HS-27A (cell line): ENCODE measurements at places on chromosomes 1 and 21.

GRCh38 chr1:186849271-186849671, 20.5 kb downstream of the PLA2G4A start:
- no peak for DNase-seq

- DNase-seq, result no peak
These were observed 41.7 kb downstream of the ZNF691 start for GRCh38 chr1:42888013-42888633.

DNA sequence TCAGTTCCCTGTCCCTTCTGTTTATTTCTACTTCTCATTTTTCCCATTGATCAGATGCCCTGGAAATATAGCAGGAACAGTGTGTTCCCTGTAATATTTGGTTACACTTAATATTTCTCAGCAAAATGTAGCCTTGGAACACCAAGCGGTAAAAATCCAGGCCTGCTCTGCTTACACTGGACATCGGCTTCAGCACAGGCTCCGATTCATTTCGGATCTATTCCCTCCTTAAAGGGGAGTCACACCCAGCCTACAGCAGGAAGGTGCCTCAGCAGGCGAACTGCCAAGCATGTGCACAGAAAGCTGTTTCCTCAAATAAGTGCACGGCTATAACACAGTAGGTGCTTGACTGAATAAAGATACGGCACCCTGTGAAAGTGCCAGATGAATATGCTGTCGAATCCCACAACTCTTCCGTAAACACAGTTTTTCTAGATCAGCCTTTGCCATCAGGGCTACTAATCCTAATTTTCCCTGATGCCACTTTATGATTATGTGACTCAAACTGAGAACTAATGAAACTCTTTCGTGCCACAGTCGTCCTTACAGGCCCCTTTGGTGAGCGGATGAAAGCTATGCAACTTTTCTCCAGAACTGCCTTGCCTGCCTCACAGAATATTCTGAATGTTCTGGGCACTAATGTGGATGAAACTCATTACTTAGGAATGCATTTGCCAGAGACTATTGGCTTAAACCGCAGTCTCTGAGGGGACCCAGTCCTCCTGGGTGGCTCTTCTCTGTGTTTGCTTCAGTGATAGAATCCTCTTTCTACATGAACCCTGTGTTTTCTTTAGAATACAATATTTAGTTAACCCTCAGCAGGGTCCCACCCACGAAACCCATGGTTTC, 275.5 kb upstream of the RUNX1 start:
- DNase-seq, result peak; percentile 59

- no peak for DNase-seq
These were observed 45.9 kb upstream of the MYOCOS start for GRCh38 chr1:171576144-171576543.

DNA sequence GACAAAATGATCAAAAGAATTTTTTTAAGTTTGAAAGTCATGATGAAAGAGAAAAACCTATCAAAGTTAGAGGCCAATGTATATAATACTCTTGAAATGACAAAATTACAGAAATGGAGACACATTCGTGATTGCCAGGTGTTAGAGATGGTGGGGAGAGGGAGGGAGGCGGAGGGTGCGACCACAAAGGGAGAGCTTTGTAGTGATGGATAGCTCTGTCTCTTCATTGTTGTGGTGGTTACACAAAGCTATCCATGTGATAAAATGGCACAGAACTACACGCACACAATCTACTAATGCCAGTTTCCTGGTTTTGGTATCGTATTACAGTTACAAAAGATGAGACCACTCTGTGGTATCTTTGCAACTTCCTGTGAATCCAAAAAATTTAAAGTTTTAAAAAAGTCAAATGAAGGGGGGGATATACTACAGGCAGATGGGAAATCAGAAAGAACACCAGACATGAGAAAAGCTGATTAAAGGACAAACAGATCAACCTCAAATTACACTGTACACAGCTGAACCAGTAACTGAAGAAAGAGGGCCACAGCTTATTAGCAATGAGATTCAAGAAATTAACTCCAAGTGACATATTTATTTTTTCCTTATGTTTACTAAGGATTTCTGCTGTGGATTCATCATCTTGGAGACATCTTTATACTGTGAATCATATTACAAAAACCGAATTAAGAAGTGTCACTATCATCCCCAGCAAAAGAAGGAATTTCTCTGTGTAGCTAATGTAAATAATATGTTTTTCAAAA, 199.1 kb downstream of the SLC45A1 start:
- no peak for DNase-seq

DNA sequence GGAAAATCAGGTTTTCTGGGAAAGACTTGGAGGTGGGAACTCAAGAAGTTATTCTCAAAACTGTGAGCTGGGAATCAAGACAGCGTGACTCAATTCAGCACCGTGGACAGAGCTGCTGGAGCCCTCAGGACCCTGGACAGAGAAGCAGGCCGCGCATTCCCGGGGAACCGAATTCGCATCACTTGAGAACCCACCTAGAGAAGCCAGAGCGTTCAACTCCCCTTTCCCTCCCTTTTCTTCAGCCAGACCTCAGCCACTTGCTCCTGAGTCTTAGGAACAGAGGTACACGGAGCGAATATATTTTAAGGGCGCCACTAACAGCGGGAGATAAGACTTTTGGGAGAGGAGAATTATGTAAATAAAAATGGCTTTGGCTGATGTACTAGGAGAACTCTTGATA, 2.0 kb upstream of the LIN28A start:
- no peak for DNase-seq
